ENCODE measurements at places on chromosomes 12 and 14. TPM values are rescaled to one million over a fixed set of nuclear protein-coding genes. Genes with fewer than 3 reads are reported as not detected.

RNU4-1 gene
- total RNA-seq, result under 0.01 TPM

PZP gene
- not detected for total RNA-seq

NOVA1 gene
- 24.1 TPM for total RNA-seq

OR4N5 gene
- not detected for total RNA-seq

LMNTD1 gene
- total RNA-seq, result not detected

LRRIQ1 gene
- 0.51 TPM for total RNA-seq

HOXC6 gene
- not detected for total RNA-seq

REP15 gene
- total RNA-seq, result 0.29 TPM

SLC41A2 gene
- total RNA-seq, result 10.3 TPM

FERMT2 gene
- 191 TPM for total RNA-seq

KRT77 gene
- not detected for total RNA-seq

TOGARAM1 gene
- 33.0 TPM for total RNA-seq

B4GALNT3 gene
- 3.8 TPM for total RNA-seq

RTL1 gene
- total RNA-seq, result 0.21 TPM

TSPAN31 gene
- 60.0 TPM for total RNA-seq

ATP6V1D gene
- 40.8 TPM for total RNA-seq

GUCY2C gene
- total RNA-seq, result not detected

SLCO1B1 gene
- not detected for total RNA-seq

EVL gene
- 22.1 TPM for total RNA-seq

ENO2 gene
- 84.7 TPM for total RNA-seq

GARIN6 gene
- total RNA-seq, result not detected

SLC25A47 gene
- total RNA-seq, result not detected

BICDL1 gene
- total RNA-seq, result not detected

OTUB2 gene
- not detected for total RNA-seq

FAM222A gene
- 3.5 TPM for total RNA-seq

ISM2 gene
- not detected for total RNA-seq

SLC24A4 gene
- total RNA-seq, result 0.49 TPM

IGF1 gene
- total RNA-seq, result 3.6 TPM

SLC38A4 gene
- total RNA-seq, result 5.9 TPM

BATF gene
- total RNA-seq, result 6.4 TPM

SELPLG gene
- 2.2 TPM for total RNA-seq

SLC48A1 gene
- 10.6 TPM for total RNA-seq

KCNA1 gene
- total RNA-seq, result 2.4 TPM

COX8C gene
- not detected for total RNA-seq

SPX gene
- 2.4 TPM for total RNA-seq

IFNG-AS1 gene
- not detected for total RNA-seq

ZNF10 gene
- 17.9 TPM for total RNA-seq

SLC17A8 gene
- total RNA-seq, result not detected

GTF2H3 gene
- 39.7 TPM for total RNA-seq

ASCL1 gene
- total RNA-seq, result not detected

PRR4 gene
- 11.0 TPM for total RNA-seq

DUSP6 gene
- total RNA-seq, result 72.6 TPM

TMTC1 gene
- total RNA-seq, result 20.5 TPM

ZDHHC22 gene
- not detected for total RNA-seq

STAB2 gene
- total RNA-seq, result 0.21 TPM

COPZ1 gene
- 135 TPM for total RNA-seq

SAMD15 gene
- 0.55 TPM for total RNA-seq

NRXN3 gene
- 4.4 TPM for total RNA-seq

WNT5B gene
- total RNA-seq, result 5.9 TPM

TPH2 gene
- not detected for total RNA-seq

OR6C2 gene
- total RNA-seq, result not detected

SLC39A2 gene
- not detected for total RNA-seq

CD4 gene
- 12.4 TPM for total RNA-seq

ITGB7 gene
- total RNA-seq, result 2.4 TPM

PTCSC3 gene
- total RNA-seq, result not detected

DNAI7 gene
- total RNA-seq, result 5.2 TPM

AKAP5 gene
- total RNA-seq, result 5.3 TPM

All from uterus (tissue), 4 donors.